ENCODE measurements at places on chromosomes 11 and 22. TPM values are rescaled to one million over a fixed set of nuclear protein-coding genes. Genes with fewer than 3 reads are reported as not detected.

MS4A7 gene
- polyA plus RNA-seq, result 2.4 TPM

OLFML1 gene
- 40.7 TPM for polyA plus RNA-seq

MLC1 gene
- polyA plus RNA-seq, result 1.0 TPM

CCDC81 gene
- 1.5 TPM for polyA plus RNA-seq

RASL10A gene
- not detected for polyA plus RNA-seq

TAF6L gene
- polyA plus RNA-seq, result 28.4 TPM

GRCh38 chr11:31820438-31820818, 9.3 kb upstream of the PAX6 start:
- no peak for DNase-seq

- no peak for DNase-seq
Measured at GRCh38 chr11:831118-831864, 1.5 kb upstream of the CD151 start.

- no peak for DNase-seq
Measured at GRCh38 chr11:29324328-29324727, 692.5 kb downstream of the KCNA4 start.

Data from right renal cortex interstitium (tissue), 3 donors.